ENCODE measurements at places on chromosomes 16 and 17.

- H3K4me3 ChIP-seq = no peak overlapping the region
- H3K27me3 ChIP-seq = peaks cover 25% of the 10 kb centered on the region
- H3K4me1 ChIP-seq = peaks cover 8% of the 10 kb centered on the region
- no peak overlapping the region for H3K27ac ChIP-seq
- no peaks in the 10 kb centered on the region for H3K36me3 ChIP-seq
- no peak for DNase-seq
Observed at GRCh38 chr17:8041249-8041928, 2.5 kb downstream of the ALOX15B start.

GRCh38 chr17:70329721-70330120, 160.4 kb downstream of the KCNJ2 start:
- no peak overlapping the region for H3K27ac ChIP-seq
- H3K4me3 ChIP-seq = no peak overlapping the region
- H3K27me3 ChIP-seq = no peaks in the 10 kb centered on the region
- no peaks in the 10 kb centered on the region for H3K4me1 ChIP-seq
- DNase-seq = no peak

DNA sequence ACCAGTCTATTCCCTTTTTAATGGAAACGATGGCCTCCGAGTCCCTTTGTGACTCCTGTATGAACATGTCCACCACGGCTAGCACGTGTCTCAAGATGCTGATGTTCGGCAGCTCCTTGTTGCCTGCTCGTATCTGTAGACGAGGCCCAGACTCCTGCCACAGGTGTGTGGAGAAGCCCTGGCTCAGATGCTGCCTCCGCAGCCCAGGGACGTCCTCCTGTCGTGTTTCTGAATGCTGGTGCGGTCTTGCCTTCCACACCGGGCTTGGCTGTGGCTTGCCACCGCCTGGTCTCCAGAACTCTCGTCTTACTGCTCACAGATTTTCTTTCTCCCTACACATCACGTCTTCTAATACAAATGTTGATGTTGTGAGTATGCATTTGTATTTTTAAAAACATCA, 17.0 kb downstream of the FOXF1 start:
- no peak overlapping the region for H3K4me3 ChIP-seq
- H3K27ac ChIP-seq = no peak overlapping the region
- H3K4me1 ChIP-seq = no peaks in the 10 kb centered on the region
- peaks cover 8% of the 10 kb centered on the region for H3K36me3 ChIP-seq
- no peaks in the 10 kb centered on the region for H3K27me3 ChIP-seq
- no peak for DNase-seq

GRCh38 chr17:68184141-68184571, 63.7 kb upstream of the AMZ2 start:
- peaks cover 34% of the 10 kb centered on the region for H3K4me1 ChIP-seq
- peaks cover 3% of the 10 kb centered on the region for H3K36me3 ChIP-seq
- H3K4me3 ChIP-seq = peak overlapping the region; percentile 59
- H3K27ac ChIP-seq = peak overlapping the region; percentile 88
- H3K27me3 ChIP-seq = no peaks in the 10 kb centered on the region
- DNase-seq = no peak

GRCh38 chr16:83606486-83607030, 201.2 kb upstream of the HSBP1 start:
- H3K4me3 ChIP-seq = no peak overlapping the region
- H3K4me1 ChIP-seq = no peaks in the 10 kb centered on the region
- peaks cover 5% of the 10 kb centered on the region for H3K27me3 ChIP-seq
- no peak overlapping the region for H3K27ac ChIP-seq
- H3K36me3 ChIP-seq = no peaks in the 10 kb centered on the region

GRCh38 chr17:77644181-77645071, 314.1 kb upstream of the TNRC6C start:
- peaks cover 5% of the 10 kb centered on the region for H3K4me1 ChIP-seq
- H3K27me3 ChIP-seq = peaks cover 27% of the 10 kb centered on the region
- no peak overlapping the region for H3K27ac ChIP-seq
- H3K4me3 ChIP-seq = no peak overlapping the region
- H3K36me3 ChIP-seq = peaks cover 2% of the 10 kb centered on the region
- DNase-seq = no peak

GRCh38 chr16:79011282-79011681, 589.3 kb downstream of the MAF start:
- peaks cover 8% of the 10 kb centered on the region for H3K36me3 ChIP-seq
- H3K4me1 ChIP-seq = peaks cover 18% of the 10 kb centered on the region
- H3K27ac ChIP-seq = no peak overlapping the region
- no peak for DNase-seq

DNA sequence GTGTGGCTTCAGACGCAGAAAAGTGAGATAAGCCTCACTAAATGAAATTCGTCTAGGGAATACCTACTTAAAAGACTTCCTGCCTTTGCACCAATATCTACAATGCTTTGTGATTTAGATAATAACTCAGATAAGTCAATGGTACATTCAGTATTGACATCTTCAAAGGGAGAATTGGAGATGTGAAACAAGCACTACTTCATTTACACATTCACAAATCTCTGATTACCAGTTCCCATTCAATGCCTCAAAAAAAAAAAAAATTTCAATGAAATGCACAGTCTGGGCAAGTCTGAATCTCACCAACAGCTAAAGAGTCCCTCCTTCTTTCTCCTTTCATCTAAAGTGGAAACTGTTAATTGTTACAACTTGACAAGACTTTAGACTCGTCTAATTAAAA, 3.7 kb downstream of the PHF12 start:
- peaks cover 2% of the 10 kb centered on the region for H3K36me3 ChIP-seq
- DNase-seq = no peak
- peak overlapping the region; percentile 96 for H3K4me3 ChIP-seq
- H3K4me1 ChIP-seq = peaks cover 26% of the 10 kb centered on the region

DNA sequence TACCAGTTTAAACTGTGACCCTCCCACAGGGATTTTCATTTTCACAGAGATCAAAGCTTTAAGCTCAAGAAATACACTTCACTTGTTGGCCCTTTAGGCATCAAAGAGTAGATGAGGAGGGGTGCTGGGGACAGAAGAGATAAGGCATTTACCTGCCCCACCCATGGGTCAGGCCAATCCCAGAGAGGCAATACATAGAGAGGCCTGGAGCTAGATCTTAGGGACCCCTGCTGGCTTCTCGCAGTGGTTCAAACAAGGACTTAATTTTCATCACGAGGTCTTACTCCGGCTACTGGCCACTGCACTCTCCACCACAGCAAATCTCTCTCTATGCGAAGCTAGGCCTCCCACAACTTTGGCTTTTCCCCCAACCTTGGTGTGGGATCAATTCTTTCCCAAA, 46.6 kb downstream of the NOG start:
- no peak overlapping the region for H3K4me3 ChIP-seq
- H3K27me3 ChIP-seq = peaks cover 6% of the 10 kb centered on the region
- no peaks in the 10 kb centered on the region for H3K4me1 ChIP-seq
- H3K36me3 ChIP-seq = no peaks in the 10 kb centered on the region
- H3K27ac ChIP-seq = no peak overlapping the region

GRCh38 chr16:383326-384051, 1.7 kb upstream of the PGAP6 start:
- peak overlapping the region; percentile 43 for H3K27ac ChIP-seq
- no peaks in the 10 kb centered on the region for H3K36me3 ChIP-seq
- no peak for DNase-seq
- H3K27me3 ChIP-seq = no peaks in the 10 kb centered on the region

- no peak overlapping the region for H3K4me3 ChIP-seq
- H3K27me3 ChIP-seq = peaks cover 2% of the 10 kb centered on the region
- no peak overlapping the region for H3K27ac ChIP-seq
- no peak for DNase-seq
- H3K36me3 ChIP-seq = no peaks in the 10 kb centered on the region
Observed at GRCh38 chr17:21711182-21711581, 18.9 kb downstream of the KCNJ18 start.

- peaks cover 16% of the 10 kb centered on the region for H3K4me1 ChIP-seq
- peak overlapping the region; percentile 98 for H3K4me3 ChIP-seq
- H3K27ac ChIP-seq = peak overlapping the region; percentile 98
- DNase-seq = no peak
- peaks cover 11% of the 10 kb centered on the region for H3K36me3 ChIP-seq
- no peaks in the 10 kb centered on the region for H3K27me3 ChIP-seq
Observed at GRCh38 chr17:44188576-44189403, 2.0 kb downstream of the TMUB2 start.

GRCh38 chr16:79587897-79588296, 12.6 kb downstream of the MAF start:
- H3K36me3 ChIP-seq = no peaks in the 10 kb centered on the region
- no peak for DNase-seq
- H3K4me1 ChIP-seq = no peaks in the 10 kb centered on the region
- no peak overlapping the region for H3K4me3 ChIP-seq
- no peak overlapping the region for H3K27ac ChIP-seq

DNA sequence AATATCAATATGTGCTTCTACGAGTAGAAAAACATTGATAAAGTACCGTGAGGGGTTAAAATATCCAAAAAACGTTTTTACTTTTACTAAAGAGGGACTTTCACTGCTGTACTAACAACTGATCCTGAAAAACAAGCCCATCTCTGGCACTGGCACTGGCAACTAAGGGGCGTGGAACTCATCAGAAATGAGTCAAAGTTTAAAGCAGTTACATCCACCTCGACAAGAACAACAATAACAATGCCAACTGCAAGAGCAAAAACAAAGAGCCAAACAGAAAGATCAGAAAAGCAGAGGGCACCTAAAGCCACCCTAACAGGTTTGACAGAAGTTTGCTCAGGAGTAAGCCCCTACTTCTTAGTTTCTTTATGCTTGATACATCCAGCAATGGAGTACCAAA, 13.1 kb downstream of the MBTPS1 start:
- H3K4me1 ChIP-seq = peaks cover 26% of the 10 kb centered on the region
- H3K36me3 ChIP-seq = peaks cover 18% of the 10 kb centered on the region
- no peaks in the 10 kb centered on the region for H3K27me3 ChIP-seq
- H3K27ac ChIP-seq = peak overlapping the region; percentile 16
- no peak overlapping the region for H3K4me3 ChIP-seq

GRCh38 chr17:29591146-29591736, 1.7 kb upstream of the ANKRD13B start:
- H3K4me3 ChIP-seq = peak overlapping the region; percentile 91
- peaks cover 44% of the 10 kb centered on the region for H3K4me1 ChIP-seq
- DNase-seq = no peak

GRCh38 chr16:31876951-31877828, 3.6 kb downstream of the ZNF267 start:
- H3K27me3 ChIP-seq = no peaks in the 10 kb centered on the region
- peaks cover 16% of the 10 kb centered on the region for H3K36me3 ChIP-seq
- DNase-seq = no peak
- peak overlapping the region; percentile 93 for H3K27ac ChIP-seq
- H3K4me1 ChIP-seq = peaks cover 63% of the 10 kb centered on the region

- no peaks in the 10 kb centered on the region for H3K36me3 ChIP-seq
- H3K4me3 ChIP-seq = no peak overlapping the region
- no peaks in the 10 kb centered on the region for H3K27me3 ChIP-seq
- no peak for DNase-seq
Observed at GRCh38 chr17:19703828-19704613, 12.4 kb downstream of the SLC47A2 start.

DNA sequence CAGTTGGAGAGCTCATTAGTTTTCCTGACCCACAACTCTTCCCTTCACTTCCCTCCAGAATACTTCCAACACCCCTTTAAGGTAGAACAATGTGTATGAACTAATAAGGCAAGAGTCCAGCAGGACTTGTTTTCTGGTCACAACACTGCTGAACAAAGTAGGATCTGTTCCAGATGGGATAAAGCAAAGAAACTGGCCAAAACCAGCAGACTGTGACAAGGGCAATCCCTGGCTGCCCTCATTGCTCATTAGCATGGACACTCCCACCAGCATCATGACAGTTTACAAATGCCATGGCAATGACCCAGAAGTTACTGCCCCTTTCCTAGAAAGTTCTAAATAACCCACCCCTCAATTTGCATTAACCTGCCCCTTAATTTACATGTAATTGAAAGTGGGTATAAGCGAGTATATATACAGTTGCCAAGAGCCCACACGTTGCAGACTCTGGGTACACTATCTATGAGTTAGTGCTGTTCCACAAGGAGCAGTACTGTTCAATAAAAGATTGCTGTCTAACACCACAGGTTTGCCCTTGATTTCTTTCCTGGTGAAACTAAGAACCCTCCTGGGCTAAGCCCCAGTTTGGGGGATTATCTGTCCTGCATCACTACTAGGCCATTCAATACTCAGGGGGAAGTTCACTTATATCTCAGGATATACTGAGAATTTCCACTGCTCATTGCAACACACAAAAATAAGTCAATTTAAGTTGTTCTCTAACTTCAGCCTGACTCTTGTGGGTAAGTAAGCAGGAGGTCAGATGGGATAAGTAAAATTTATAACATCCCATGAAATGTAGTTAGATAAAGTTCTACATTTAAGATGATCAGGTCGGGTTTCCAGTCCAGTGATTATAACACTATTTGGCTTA, 82.3 kb downstream of the SSH2 start:
- peaks cover 7% of the 10 kb centered on the region for H3K4me1 ChIP-seq
- peaks cover 13% of the 10 kb centered on the region for H3K36me3 ChIP-seq
- H3K27me3 ChIP-seq = no peaks in the 10 kb centered on the region
- H3K4me3 ChIP-seq = no peak overlapping the region
- no peak overlapping the region for H3K27ac ChIP-seq

DNA sequence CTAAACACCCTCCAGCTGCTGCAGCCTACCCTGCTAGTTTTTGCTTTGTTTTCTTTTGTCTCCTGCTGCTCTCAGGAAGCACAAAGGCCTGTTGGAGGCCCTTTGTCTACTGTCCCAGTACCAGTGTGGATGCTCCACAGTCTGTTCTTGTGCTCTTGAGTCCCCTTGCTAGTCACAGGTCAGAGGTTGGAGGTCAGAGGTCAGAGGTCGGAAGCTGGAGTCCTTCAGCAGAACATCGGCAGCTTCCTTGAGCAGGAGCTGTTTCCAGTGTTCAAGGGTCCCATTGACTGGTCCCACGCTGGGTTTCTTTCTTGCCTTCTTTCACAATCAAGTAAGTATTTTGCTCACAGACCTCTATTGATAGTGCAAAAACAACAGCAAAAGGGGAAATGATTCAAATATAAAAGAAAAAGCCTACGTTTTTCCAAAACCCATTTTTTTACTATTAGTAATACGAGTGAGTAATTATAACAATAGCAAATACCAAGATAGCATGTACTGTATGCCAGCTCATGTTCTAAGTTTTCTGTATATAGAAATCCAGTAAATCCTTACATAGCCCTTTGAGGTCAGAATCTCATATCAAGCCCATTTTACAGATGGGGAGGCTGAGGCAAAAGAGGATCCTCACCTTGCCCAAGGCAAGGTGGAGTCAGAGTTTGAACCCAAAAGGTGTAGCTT, 10.9 kb upstream of the IL34 start:
- H3K4me3 ChIP-seq = no peak overlapping the region
- peaks cover 4% of the 10 kb centered on the region for H3K27me3 ChIP-seq
- peaks cover 3% of the 10 kb centered on the region for H3K36me3 ChIP-seq
- no peak for DNase-seq
- H3K27ac ChIP-seq = no peak overlapping the region

GRCh38 chr16:68612996-68613395, 32.1 kb upstream of the CDH3 start:
- peaks cover 9% of the 10 kb centered on the region for H3K27me3 ChIP-seq
- no peak overlapping the region for H3K4me3 ChIP-seq
- DNase-seq = no peak
- H3K36me3 ChIP-seq = peaks cover 8% of the 10 kb centered on the region
- H3K4me1 ChIP-seq = no peaks in the 10 kb centered on the region

- peak; percentile 66 for DNase-seq
- peak overlapping the region; percentile 79 for H3K4me3 ChIP-seq
- H3K36me3 ChIP-seq = no peaks in the 10 kb centered on the region
- peak overlapping the region; percentile 93 for H3K27ac ChIP-seq
Observed at GRCh38 chr16:87924041-87924810, 12.1 kb downstream of the CA5A start.
